CD4-positive, alpha-beta T cell treated with Interleukin-6 for 4 hours (primary cell): ENCODE measurements at places on chromosomes 7 and 10.

DNA sequence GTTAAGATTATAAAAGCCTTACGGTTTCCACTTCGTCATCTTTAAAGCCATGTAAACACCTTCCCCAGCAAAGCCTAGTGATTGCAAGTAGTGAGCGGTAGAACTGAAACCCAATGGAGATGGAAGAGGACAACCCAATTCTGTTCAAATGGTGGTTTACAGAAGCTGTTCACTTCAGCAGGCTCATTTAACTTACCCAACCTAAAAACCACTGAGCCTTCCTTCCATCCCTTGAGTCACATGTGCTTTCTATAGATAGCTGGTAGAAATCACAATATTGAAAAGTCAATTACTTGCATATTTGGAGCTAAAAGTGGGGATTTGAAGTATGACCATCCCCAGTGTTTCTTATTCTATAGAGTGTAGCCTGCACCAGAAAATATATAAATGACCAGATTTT is 667.7 kb downstream of the SUGCT start:
- DNase-seq = no peak

DNA sequence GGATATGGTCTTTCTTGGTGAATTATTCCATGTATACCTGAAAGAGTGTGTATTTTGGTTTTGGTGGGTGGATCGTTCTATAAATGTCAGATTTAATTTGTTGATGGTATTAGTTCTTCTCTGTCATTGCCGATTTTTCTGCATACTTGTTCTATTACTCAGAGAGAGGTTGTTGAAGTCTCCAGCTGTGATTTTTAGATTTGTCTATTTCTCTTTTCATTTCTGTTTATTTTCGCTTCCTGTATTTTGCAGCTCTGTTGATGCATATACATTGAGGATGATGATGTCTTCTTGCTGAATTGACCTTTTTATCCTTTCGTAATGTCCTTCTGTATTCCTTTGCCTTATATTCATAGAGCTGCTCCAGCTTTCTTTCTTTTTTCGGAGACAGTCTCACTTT is 12.1 kb upstream of the BHLHA15 start:
- DNase-seq = no peak

DNA sequence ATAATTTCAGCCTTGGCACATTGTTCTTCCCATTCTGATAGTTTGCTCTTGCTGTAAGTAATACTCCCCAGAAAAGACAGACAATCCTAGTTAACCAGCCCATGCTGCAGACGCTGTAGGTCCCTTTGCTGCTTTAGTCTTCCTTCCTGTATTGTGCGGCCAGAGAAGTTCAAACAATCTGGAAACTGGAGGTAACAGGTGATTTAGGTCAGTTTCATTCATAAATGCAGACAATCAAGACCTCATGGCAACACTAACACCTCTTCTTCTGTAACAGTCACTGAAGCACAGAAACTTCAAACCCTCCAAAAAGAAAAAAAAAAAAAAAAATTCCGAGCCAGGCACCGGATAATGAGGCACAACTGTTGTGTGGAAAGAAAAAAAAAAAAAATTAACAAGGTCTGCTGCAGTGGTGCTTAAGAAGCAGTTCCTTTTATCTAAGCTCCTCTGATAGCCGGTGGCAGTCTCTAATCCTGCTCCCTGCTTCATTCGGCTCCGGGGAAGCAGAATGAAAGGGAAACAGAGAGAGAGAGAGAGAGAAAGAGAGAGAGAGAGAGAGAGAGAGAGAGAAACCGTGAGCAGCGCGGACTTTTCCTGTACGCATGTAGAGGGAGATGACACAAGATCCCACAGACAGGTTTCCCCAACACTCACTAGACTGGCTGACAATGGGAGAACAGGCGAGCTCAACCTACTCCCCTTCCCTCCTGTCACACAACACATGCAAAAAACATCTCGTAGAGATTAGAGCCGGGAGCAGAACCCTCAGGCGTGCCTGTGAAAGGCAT is at the start of gene SEMA3A:
Gene SEMA3A, minus strand, starts transcription at position 306 of the 788 bp plus-strand sequence. Its CDS starts 203 bp downstream, at position 103.
- peak; percentile 24 for DNase-seq

DNA sequence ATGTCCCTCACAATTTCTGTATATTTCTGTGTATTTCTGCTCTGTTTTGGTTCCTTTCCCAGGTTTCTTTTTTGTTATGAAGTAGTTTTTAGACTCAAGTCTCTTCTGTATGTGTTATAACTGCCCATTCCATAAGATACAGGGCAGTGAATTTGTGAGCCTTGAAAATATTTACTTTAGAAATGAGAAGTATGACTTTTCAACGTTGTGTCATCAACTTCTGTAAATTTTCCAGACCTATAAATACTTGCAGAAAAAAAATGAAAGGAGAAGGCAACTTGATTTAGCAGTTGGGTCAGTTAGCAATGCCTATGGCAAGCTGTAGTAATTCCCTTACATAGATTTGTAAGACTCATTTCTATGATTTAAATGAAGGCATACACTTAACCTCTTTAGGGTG is 11.5 kb downstream of the EGFR start:
- no peak for DNase-seq

DNA sequence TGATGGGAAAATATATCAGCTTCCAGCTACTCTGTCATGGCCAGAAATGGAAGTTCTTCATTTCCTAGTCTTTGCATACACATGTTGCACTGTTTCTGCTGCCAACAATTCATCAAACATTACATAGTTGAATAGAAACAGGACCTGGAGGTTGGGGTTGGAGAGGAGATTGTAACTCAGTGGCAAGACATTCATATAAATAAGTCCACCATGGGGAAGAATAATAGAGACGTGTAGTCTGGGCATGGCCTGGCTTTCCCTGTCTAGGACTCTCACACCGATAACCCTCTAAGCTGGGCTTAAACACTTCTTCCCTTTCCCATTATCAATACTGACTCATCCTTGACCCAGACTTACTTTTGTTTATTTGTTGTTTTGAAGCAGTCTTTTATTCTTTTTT is 155.7 kb downstream of the PLPP4 start:
- no peak for DNase-seq

GRCh38 chr7:115289971-115290370 is 368.1 kb downstream of the MDFIC start:
- no peak for DNase-seq

- DNase-seq = no peak
These were observed 483.1 kb upstream of the NRP1 start for GRCh38 chr10:33817605-33818004.

DNA sequence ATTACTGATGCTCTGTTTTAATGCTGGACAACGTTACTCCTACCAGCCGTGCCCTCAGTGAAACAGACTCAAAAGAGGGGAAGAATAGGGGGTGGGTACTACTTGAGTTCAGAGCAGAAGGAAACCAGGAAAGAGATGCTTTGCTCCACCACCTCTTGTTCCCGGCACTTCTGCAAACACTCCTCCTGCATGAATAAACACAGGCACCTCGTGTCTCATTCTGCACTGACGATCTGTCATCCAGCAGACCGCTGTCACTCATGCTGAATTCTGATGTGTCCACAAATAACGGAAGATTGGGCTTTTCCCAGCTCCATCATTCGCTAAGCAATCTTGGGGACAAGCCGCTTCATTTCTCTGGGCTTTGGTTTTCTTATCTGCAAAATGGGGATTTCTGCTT is 26.7 kb downstream of the YWHAG start:
- DNase-seq = no peak

GRCh38 chr10:109774121-109774440 is 149.2 kb downstream of the XPNPEP1 start:
- DNase-seq = no peak

DNA sequence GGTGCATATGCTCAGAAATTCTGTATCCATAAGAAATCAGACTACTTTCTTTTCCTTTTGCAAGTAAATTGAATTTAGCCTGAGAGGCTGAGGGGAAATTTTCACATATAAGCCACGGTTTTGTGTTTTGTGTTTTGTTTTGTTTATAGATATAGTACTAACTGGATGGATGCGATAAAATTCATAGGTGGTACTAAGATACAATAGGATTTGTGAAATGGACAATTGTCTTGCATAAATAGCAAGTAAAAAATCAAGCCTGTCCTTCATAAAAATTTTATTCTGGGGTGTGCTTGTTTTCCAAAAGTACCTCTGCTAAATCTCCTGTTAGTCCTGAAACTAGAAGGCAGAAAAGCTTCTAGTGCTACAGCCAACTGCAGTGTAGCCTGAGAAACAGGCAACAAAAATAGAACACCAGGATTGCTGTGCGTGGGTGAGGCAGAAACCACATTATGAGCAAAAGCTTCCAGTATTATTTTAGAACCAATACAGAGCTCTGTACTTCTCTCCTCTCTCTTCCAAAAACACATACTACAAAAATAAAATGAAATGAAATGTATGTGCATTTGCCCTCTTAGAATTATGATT is 634 bp upstream of the HDAC9 start:
- no peak for DNase-seq

- no peak for DNase-seq
These were observed 42.2 kb upstream of the ELN start for GRCh38 chr7:73985737-73986141.

- no peak for DNase-seq
These were observed 5.3 kb downstream of the CALU start for GRCh38 chr7:128744366-128744905.

- no peak for DNase-seq
These were observed 138.0 kb upstream of the TARP start for GRCh38 chr7:38411404-38411803.

DNA sequence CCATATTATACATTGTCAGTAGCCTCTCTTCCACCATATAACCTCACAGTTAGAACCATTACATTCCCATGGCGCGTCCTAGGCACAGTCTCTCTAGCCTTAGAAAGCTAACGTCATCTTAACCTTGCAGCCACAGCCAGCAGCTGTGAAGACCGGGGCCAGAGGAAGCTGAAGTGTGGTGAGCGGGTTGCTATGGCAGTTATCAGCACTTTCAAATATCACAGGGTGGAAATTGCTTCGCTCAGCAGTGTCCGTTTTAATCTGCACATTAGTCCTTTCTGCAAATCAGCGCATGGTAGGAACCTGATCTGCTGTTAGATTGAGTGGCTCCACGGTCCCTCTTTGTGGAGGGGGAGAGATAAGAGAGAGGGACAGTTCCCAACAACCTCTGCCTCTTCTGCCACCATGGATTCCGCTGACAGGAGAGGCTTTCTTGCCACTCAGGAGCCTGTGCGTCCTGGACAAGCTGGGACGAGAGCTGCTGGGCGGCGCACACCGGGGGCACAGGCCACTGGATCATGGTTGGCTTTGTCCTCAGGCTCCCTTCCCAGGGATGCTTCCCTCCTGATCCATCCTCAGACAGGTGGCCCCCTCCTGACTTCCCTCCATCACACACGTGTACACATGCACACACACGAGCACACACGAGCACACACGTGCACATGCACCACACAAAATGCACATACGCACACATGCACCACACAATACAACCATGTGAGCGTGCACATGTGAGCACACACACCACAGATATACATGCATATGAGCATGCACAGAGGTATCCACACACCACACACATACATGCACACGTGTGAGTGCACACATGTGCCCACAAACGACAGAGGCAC is 93.8 kb downstream of the WDR37 start:
- DNase-seq = peak; percentile 7

GRCh38 chr7:35617041-35617440 is 77.9 kb downstream of the HERPUD2 start:
- DNase-seq = no peak

- DNase-seq = no peak
These were observed 86.5 kb downstream of the HIPK2 start for GRCh38 chr7:139691253-139691781.
